Activated CD8-positive, alpha-beta memory T cell treated with anti-CD3 and anti-CD28 coated beads for 48 hours (primary cell): ENCODE measurements at places on chromosomes 11 and 22.
A peak's percentile ranks its signal among the peaks of the same experiment; 100 is the strongest.

- no peak for DNase-seq
These were observed 126.1 kb upstream of the NECTIN1 start for GRCh38 chr11:119855066-119855465.

GRCh38 chr11:123671534-123671933, 17.1 kb upstream of the SCN3B start:
- DNase-seq = no peak

DNA sequence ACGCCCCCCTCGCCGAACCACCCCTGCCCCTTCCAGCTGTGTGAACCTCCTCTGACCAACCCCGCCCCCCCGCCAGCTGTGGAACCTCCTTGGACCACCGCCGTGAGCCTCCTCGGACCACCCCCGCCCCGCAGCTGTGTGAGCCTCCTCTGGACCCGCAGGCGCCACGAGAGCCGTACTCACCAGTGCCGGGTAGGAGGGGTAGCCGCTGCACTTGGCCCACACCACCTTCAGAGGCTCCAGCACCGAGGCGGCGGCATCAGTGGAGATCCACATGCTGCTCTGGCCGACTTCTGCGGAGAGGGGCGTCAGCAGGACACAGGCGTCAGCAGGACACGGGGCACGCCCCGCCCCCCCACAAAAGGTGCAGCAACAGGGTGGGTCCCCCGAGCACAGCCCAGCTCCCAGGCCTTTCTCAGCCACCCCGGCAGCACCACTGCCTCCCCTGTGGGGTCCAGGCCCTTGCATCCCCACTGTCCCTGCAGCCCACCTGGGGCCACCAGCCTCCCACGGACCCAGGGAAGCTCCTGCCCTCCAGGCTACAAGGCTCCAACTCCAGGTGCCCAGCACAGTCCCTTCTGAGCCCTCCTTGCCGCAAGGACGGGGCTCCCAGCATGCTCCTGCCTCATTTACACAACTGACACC, 51.7 kb downstream of the BRD1 start:
- DNase-seq = no peak

DNA sequence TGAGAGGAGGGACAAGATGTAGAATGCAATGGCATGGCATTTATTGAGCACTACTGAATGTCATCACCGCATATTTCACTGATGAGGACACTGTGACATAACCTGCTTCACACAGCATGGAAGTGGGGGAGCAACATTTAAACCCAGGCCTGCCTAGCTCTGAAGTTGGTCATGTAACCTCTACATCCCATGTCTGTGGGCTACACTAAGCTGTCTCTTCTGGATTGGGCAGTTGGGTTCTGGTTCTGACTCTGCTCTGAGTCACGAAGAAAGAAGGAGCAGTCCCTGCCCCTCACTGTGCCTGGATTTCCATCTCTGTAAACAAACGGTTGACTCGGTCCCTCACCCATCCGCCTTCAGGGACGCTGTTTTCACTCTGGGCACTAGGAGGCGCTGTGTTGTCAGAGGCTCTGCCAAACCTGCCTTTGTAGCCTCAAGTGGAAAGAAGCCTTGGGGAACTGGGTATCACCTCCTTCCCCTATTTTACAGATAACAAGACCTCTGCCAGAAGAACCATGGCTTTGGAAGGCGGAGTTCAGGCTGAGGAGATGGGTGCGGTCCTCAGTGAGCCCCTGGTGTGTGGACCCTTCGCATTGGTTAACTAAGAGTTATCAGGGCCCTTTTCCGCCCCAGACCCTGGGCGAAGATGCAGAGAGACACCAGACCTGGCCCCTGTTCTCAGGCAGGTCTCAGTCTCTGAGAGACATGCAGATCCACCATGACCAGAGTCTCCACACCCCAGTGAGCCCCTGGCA, 12.7 kb upstream of the ARHGEF17 start:
- peak; percentile 71 for DNase-seq

GRCh38 chr22:46381731-46382130, 46.2 kb downstream of the TRMU start:
- DNase-seq = no peak

DNA sequence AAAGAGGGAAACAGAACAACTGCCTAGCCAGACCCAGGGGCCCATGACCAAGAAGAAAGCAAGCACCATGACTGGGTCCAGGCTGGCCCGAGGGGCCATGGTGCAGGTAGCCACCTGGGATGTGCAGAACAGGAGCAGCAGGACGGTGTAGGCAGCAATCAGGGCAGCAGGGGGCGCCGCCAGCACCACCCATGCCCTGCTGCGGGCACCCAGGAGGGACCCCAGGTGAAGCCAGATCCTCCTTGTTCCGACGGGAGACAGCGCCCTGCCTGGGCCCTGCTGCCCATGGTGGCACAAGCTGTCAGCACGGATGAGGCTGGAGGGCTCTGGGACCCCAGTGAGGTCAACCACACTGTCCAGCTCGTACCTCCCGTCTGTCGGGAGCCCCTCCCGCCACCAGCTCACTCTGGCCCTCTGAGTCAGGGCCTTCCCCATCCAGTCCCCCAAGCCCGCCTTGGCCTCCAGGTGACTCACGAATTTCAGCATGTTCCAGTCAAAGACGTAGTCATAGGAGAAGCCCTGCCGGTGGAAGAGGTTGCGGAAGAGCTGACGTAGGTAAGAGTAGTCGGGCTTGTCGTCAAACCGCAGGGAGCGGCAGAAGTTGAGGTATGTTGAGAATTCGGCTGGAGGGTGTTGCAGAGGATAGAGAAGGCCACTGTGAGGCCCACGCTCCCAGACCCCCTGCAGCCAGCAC, 18.8 kb downstream of the CSNK1E start:
- no peak for DNase-seq

- DNase-seq = no peak
These were observed 44.0 kb upstream of the OPCML start for GRCh38 chr11:133576351-133576750.

GRCh38 chr11:11074686-11075335, 217.0 kb upstream of the ZBED5 start:
- DNase-seq = no peak

- no peak for DNase-seq
These were observed 56.4 kb downstream of the SGSM3 start for GRCh38 chr22:40426594-40427333.

GRCh38 chr11:9905501-9905951, 241.6 kb downstream of the SWAP70 start:
- DNase-seq = no peak

DNA sequence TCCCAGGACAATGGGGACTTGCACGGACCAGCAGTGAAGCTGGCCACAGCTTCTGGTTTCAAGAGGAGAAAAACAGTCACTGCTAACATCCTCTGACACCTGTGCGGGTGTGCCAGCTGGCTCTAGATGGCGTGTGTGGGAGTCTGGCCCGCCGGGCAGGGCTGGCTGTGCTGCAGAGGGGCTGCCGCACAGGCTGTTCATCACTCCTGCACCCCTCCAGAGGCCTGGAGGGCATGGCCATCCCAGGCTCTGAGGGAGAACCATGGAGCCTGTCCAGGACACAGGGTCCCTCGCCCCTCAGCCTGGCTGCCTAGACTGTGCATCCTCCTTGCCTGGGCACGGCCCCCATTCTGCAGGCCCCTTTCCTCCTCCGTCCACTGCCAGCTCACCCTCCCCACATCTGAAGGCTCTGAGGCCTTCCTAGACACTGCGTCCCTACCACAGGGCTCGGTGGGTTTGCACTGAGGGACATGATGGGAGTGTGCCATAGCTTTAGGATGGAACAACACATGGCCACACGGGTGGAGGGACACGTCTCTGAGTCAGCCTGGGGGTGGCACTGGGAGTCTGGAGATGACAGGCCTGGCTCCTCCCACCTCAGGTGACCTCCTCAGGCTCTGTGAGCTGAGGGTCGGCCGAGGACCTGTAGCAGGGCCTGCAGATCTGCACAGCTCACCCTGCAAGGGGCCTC, 42.1 kb upstream of the GNB1L start:
- no peak for DNase-seq

- DNase-seq = no peak
These were observed 47.9 kb upstream of the ARHGAP42 start for GRCh38 chr11:100639140-100639539.

- DNase-seq = peak; percentile 39
These were observed 5.5 kb downstream of the YDJC start for GRCh38 chr22:21624120-21624879.

GRCh38 chr11:110242188-110242587, 54.2 kb downstream of the RDX start:
- no peak for DNase-seq

DNA sequence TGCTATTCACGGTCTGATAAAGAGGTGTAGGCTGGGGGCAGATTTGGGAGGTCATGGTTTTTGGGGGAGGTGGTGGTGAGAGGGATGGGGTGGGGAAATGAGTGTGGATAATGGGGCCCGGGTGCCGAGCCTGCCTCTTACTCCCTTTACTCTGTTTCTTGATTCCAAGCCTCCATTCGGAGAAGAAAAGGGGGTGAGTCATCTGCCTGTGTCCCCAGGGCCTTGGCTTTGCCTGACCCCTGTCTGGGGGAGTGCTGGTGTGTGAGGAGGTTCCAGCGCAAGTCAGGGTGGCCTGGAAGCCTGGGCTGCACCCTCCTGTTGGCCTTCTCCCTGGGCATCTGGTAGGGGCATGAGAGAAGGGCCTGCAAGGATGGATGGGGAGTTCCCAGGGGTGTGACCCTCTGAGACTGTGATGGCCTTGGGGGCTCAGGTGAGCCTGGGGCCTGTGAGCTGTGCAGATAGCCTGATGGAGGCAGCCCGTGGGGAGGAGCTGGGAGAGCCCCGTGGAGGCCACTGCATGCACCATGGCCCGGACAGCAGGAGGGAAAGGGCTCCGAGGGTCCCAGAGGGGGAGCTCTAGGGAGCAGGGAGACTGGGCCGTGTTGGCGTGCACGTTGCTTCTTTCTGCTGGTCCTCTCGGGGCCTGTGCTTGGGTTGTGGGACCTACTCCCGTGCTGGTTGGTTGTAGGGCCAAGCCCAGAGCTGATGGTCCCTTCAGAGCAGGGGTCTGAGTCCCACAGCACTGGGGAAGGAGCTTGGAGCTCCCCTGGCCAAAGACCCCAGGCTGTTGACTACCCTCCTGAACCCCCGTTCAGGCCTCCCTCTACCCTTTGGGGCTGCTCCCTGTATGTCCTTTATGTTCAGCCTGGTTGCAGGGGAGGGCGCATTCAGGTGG, 26.3 kb upstream of the ACR start:
- DNase-seq = no peak

GRCh38 chr11:7577291-7578190, 63.7 kb downstream of the PPFIBP2 start:
- DNase-seq = no peak

- DNase-seq = no peak
These were observed 19.1 kb downstream of the IRAG1 start for GRCh38 chr11:10674440-10674855.

DNA sequence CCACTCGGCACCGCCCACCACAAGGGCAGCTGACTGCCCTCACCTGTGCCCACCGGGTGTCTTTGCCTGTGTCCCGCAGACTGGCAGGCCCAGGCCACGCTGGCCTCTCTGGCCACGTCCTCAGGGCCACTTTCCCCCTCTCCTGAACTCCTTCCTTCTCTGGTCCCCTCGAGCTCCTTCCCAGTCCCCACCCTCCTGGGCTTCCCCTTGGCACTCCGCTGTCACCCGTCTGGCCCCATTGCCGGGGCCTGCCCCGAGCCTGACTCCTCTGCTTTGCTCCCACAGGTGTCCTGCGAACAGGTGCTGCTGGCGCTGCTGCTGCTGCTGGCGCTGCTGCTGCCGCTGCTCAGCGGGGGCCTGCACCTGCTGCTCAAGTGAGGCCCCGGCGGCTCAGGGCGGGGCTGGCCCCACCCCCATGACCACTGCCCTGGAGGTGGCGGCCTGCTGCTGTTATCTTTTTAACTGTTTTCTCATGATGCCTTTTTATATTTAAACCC, 14.2 kb downstream of the MCAT start:
- DNase-seq = no peak

DNA sequence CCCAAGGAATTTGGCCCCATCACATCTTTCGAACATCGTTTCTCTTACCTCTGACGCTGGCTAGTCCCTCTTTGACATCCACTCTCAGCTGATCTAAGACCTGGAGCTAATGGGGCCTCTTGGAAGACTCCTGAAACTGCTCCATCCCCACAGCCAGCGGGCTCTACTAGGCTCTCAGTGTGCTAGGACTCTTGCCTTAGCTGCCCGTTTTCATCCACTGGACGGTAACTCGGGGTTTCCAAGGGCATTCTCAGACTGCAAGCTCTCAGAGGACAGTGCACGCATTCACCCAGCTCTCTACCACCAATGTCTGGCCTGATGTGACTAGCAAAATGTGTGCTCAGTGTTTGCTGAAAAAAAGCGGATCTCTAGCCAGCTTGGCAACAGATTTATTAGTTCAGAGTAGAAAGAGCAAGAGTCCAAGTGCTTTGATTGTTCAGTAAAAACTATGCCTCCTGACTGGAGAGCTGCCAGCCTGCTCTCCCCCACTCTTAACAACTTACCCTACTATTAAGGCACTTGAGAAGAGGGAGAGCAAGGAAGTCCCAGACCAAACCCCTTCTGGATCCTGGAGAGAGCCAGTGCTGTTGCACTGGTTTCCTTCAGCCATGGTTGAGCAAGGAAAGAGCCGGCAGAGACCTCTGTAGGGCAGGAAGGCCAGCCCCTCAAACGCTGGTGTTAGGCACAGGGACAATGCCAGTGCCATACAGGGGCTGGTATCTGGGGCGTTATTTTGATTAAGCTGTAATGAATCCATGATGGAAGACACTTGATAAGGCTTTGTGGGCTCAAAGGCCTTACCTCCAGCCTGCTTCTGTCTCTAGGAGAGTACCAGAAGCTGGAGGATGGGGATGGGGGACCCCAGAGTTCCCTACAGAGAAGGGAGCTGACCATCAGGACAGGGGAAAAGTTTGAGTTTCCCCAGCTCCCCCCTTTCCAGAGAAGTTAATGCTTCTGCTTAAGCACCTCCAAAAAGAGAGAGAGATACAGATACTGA, 9.2 kb downstream of the RELA start:
- DNase-seq = no peak

GRCh38 chr22:21450858-21451353, 16.3 kb upstream of the TMEM191C start:
- no peak for DNase-seq

DNA sequence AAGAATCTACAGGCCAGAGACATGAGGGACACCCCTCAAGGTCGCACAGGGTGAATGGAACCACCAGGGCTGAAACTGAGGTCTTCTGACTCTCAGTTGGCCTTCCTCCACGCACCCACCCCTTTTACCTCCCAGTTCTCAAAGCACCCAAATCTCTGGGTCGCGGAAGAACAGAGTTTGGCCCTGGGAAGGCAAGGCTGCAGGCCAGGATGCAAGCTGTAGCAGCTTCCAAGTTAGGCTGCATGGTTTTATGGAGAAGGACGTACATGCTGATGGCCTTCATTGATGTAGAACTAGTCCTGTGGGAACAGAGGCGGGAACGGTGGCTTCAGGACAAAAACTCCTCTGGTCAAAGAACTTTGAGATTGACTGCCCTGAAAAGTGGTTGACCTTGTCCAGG, 143.5 kb upstream of the B3GAT1 start:
- no peak for DNase-seq

DNA sequence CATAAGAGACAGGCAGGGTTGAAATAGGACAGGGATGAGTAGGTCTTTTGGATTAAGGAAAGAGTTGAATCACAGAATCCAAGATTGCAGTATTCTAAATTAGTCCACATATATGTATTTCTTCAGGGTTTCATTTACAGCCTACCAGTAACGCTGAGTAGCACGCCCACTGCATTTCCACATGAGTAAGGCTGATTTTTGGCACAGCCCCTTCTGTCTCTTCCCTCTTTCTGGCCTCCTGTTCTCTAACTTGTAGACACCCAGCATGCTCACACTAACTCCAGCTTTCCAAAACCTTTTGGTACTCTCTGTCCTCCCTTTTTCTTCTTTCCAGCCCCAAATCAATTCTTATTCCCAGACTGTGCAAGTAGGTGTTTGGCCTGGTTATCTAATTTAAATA, 3.7 kb upstream of the SIK2 start:
- DNase-seq = no peak
